SW 1271 (cell line): ENCODE measurements at places on chromosomes 11 and 22.

DNA sequence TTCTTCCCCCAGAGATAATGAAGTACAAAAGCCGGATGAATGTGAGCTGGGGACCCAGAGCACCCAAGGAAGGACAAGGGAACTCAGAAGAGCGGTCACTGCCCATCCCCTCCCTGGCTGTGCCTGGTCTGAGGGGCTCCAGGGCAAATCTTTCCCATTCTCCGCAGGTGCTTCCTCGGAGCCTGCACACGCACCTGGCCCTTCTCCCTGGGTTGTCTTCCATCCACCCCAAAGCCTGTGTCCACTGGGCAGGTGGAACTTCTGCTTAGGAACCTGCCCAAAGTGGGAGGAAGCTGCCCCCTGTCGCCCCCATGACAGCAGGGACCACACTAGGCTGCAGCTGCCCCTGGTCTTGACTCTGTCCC lies 121.0 kb upstream of the FGF3 start:
- DNase-seq = no peak

GRCh38 chr11:113275602-113276001 lies 38.8 kb upstream of the TTC12 start:
- DNase-seq = no peak

DNA sequence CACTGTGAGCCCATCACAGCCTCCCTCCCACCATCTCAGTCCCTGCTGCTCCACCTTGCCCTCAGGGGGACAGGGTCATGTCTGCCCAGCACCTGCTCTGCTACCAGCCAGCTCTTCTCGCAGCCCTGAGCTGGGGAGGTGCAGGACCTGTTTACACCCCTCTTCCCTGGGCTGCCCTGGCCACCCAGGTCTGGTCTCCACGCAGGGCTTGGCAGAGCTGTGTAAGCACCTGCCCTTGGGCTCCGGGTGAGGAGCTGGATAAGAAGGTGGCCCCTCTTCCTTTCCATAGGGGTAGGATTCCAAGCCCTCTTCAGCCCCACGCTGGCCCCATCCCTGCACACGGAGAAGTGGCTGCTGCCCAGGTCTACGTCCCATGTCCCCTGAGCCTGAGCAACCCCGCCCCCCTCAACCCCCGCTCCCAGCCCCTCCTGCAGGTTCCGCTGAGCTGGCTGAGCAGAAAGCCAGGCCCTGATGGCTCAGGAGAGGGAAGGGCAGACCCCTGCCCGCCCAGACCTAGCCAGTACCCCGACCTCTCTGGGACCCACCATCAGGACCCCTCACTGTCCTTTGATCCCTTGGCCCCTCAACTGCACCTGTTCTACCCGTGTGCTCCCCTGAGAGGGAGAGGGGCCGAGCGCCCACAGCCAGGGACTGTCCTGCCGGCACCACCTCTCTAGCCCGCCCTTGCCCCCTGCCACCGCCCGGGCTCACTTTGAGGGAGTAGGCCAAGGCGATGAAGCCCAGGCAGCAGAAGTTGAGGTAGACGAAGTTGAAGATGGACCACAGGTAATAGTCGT lies 3.2 kb downstream of the IFITM10 start:
- no peak for DNase-seq

DNA sequence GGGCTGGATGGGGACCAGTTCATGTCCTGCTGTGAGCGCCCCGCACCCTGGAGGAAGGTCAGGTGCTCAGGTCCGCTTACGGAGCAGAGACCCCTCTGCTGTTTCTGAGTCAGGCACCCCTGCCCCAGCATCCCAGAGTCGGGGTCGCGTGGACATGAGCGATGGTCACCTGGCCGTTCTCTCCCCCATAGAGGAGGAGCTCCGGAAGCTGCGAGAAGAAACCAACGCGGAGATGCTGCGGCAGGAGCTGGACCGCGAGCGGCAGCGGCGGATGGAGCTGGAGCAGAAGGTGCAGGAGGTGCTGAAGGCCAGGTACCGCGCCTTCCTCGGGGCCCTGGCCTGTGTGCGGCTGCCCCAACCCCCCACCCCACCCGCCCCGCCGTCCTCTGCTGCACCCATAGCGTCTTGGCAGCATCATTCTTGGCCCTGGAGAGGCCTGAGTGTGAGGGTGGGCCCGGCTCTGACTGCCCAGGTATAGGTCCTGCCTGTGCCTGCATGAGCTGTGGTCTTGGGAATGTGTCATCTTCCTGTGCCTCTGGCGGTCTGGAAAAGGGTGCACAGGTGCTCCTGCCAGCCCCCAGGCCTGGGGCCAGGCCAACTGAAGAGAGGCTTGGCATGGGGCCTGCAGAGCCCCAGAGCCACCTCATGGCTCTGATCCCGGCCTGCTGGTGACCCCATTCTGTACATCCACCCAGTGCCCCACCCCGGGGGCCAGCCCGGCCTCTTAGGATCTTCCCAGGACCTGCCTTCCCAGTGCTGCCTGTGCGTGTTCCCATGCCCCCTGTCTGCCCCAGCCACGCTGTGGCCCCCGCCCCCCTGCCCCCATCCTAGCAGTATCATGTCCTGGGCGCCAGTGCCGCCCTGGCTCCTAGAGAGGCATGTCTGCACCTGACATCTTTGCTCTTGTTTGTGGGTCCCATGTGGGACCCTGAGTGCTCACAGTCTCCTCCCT lies 38.1 kb downstream of the GRAMD4 start:
- DNase-seq = no peak

DNA sequence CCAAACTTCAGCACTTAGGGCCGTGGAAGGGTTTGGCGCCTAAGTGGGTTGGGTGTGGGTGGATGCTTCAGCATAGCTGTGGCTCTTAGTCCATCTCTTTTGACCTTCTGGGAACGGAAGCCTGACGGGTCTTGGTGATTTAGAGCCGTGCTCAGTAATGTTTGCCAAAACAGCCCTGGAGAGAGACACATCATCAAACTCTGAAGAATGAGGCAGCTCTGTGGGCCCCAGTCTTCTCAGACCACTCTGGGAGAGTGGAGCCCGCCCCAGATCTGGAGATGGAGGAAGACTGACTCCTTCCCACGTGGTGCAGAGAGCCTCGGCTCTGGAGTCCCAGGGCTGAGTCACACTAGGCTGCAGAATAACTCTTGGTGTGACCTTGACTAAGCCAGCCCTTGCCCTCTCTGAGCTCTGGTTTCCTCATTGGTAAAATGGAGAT lies 168.9 kb downstream of the C11orf91 start:
- no peak for DNase-seq
